Stimulated activated CD8-positive, alpha-beta memory T cell treated with anti-CD3 and anti-CD28 coated beads, Interleukin-7, amount 100 ng/mL, for 1 hour (primary cell): ENCODE measurements at places on chromosomes 1 and 21.

DNA sequence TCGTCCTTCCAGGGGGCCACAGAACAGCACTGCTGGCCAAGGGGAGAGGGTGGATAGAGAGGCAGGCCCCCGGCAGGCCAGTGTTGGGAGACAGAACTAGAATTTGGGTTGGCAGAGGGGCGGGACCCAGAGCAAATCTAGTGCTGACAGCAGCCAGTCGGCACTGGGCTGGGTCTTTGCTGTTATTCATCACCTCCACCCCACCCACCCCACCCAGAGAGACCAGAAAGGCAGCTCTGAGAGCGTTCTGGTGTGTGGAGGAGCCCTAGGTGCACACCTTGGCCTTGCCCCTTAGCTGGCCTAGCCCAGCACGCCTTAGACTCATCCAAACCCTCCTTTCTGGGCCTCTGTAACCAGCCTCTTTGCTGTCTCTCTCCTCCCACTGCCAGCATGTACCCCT is 6.4 kb upstream of the PKP1 start:
- DNase-seq: no peak

DNA sequence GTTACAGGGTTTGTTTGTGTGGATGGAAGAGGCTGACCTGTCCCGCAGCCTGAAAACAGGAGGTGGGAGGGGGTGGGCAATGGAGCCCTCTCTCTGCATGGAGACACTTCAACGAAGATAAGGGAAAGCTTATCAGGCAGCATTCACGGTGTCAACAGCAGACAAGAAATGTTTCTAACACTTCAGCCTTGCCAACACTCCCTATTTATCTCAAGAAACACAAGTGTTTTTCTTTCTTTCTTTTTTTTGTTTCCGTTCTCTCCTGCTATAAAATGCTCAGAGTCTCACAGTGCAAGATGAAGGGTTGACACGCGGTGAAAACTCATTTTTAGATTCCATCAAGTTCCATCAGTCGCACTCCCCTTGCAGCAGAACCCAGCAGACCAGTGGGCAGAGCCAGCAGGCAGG is 594.4 kb downstream of the MATN1 start:
- DNase-seq: no peak

DNA sequence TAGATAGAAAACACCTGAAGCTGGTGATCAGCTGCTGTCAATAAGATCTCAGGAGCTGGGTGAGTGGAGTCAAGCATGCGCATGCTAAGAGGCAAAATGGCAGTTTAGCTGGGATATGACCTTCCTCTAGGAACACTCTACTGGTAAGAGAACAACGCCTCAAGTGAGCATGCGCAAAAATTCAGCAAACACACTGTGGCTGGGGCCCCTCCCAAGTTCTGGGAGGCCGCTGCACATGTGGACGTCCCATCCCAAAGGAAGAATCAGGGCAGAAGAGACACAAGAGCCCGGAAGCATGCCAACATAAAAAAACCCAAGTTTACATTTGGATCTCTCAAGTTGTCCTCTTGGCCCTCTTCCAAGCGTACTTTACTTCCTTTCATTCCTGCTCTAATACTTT is 126.3 kb upstream of the F3 start:
- no peak for DNase-seq

- no peak for DNase-seq
Measured at GRCh38 chr1:91697861-91698260, 188.1 kb downstream of the TGFBR3 start.

DNA sequence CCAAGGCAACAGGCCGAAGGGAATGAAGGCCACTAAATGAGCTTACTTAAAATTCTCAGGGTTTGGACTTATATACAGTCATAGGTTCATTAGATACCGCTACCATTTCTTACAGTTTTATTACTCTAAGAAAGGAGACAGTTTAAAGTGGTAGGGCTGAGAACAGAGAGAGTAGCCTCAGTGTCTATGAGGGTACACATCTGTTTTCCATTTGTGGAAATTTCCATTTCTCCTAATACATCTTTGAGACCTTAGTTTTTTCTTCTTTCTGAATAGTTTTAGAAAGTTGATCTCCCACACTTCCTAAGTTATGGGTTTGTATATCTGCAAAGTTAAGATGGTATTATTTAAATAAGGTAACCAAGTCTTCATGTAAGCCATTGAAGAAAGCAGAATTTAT is 1279.1 kb downstream of the NCAM2 start:
- no peak for DNase-seq

DNA sequence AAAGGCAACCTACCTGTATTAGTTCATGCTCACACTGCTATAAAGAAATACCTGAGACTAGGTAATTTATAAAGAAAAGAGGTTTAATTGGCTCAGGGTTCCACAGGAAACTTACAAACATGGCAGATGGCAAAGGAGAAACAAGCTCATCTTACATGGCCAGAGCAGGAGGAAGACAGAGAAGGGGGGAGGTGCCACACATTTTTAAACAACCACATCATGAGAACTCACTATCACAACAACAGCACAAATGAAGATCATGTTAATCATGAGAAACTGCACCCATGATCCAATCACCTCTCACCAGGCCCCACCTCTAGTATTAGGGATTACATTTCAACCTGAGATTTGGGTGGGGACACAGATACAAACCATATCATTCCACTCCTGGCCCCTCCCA is 90.6 kb upstream of the KCTD3 start:
- DNase-seq: no peak
